Cerebellar nuclear complex (tissue), 1 donor: ENCODE measurements at places on chromosomes 12 and 14.
A peak's percentile ranks its signal among the peaks of the same experiment; 100 is the strongest.

DNA sequence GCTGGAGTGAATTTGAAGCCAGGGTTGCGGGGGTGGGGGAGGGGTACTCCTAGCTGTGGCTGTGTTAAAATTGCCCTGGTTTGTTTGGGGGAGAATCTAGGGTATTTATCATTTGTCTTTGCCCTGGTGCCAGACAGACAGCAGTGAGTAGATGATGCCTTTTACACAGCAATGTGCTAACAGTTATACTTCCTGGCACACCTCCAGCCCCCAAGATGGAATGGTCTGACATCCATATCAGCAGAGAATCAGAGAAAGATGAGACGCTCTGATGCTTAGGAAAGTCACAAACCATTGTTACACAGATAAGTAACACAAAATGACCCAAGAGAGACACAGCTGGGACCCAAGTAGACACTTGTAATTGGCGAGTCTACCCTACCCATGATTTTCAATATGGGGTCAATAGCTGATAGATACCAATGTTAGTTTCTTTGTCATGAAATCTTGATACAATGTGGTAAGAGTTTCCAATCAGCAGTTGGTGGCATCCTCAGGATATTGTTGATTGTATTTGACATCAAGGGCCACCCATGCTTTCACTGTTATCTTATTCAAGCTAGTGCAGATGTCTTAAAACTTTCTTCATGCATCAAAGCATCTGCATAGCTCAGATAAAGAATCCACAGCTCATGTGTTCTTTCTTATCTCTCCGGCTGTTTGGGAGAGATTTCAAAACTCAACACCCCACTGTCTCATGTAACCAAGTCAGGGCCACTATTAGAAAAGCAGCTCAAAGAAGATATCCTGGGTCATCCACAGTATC lies 2.6 kb upstream of the PRKAB1 start:
- no peak for DNase-seq

DNA sequence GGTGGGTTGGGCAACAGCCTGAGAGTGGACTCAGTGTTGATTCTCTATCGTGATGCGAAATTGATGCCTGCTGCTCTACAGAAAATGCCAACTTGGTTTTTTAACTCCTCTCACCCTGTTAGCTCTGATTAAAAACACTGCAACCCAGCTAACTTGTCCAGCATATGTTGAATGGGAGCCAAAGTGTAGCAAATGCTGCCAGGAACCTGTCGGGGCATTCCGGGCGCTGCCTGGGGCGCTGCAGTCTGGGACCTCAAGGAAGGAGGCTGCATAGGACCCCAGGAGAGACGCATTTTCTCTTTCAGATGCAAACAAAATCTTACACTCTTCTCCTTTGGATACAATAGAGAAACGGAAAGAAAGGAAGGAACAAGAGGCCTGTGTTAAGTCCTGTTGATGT lies 3.9 kb downstream of the B3GNT4 start:
- no peak for DNase-seq

DNA sequence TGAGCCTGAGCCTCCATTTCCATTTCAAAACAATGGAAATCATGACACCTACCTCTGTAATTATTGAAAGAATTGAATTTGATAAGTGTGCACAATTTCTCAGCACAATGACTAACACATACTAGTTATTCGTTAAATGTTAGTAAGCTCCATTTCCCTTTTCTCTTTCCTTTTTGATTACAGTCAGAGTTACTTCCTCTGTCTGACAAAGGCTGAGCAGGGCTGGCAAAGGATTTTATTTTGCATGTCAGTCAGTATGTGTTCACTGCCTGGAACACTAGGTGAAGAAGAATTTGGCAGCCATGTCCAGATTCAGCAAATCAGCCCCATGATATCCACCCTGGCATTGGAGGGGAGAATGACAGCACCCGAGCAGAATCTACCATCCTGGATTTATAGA lies 12.2 kb upstream of the RHOJ start:
- DNase-seq = no peak

GRCh38 chr12:23648546-23648945 lies 300.9 kb downstream of the SOX5 start:
- DNase-seq = no peak

DNA sequence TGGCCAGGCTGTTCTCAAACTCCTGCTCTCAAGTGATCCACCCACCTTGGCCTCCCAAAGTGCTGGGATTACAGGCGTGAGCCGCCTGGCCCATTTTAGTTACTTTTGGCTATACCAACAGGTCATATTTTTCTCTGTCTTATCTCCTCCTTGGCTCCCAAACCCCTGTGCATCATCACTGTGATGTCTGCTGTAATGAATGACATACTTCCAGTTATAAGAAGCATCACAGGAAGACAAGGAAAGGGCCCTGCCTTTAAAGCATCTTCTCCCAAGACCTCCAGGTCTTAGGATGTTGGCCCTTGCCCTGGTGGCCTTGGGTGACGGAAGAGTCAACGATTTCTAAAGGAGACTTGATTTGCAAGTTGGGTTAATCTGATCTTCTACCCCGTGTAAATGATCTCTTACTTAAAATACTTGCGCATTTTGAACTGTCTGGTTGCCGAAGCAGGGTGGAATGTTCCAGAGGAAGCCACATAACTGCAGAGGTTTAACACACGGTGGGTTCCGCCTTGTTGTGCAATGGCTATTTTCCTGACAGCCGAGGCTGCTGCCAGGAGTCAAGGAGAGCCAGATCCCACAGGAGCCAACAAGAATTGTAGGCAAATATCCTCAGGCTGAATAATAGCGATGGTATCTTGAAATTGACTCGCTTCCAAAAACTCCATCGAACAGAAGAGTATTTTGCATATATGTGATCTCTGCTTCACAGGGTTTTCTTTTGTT lies 55.7 kb upstream of the PLXNC1 start:
- DNase-seq = no peak

DNA sequence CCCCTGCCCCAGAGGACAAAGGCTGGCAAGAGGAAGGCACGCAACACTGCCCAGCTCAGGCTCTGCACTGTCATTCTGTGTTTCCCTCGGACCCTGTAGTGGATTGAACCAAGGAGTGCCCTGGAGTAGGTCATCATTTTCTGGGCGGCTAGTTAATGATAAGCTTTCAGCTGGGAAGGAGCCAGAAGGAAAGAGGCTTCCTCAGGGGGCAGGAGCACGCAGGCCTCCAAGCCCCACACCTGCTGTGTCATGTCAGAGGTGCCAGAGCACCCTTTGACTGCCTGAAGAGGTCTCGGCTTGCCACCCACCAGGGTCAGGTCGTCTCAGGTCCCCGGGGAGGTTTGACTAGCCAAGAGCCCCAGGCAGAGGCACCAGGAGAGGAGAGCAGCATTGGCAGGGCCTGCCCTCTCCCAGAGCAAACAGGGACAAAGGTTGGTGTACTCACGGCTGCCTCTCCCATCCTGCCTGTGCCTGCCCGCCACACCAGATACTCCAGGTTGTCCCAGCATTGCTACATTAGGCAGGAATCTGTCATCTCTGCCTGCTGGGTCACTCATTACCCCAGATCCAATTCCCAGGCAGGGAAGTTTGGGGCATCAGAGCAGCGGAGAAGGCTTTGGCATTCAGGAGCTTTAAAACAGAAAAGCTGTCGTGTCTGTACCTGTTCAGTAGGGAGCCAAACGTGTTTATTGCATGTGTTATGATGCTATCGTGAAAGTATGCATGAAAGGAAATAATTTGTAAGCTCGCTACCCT lies 33.5 kb upstream of the ATP2A2 start:
- DNase-seq = no peak

- no peak for DNase-seq
Observed at GRCh38 chr12:96107236-96107635, 71.8 kb upstream of the LTA4H start.

DNA sequence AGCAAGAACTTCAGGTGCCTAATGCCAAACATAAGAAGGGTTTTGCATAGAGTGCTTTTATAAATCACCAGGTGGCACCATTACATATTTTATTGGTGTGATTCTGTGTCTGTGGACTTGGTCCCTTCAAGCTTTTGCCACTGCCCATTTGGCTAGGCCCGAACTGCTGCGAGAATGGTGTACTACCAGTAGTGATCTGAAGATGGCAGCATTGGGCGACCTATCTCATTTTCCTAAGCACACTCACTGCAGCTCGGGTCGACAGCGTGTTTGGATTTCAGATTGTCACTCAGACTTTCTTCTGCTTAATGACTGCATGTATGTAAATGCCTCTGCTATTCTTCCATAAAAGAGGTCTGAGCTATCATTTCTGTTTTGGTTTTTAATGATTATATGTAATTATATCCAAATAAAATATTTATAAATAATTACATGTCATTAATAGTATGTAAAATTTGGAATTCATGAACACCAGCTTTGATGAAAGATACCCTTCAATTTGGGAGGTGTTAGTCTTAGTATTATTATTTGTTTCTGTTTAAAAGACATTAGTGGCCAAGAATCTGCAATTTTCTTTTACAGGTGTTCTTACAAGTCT lies 78.5 kb downstream of the TPH2 start:
- DNase-seq = peak; percentile 30

GRCh38 chr12:103774977-103775560 lies 66.0 kb downstream of the NT5DC3 start:
- no peak for DNase-seq

- DNase-seq = no peak
Observed at GRCh38 chr14:44341116-44341515, 166.0 kb downstream of the FSCB start.

GRCh38 chr14:22084393-22085281 lies 411.0 kb upstream of the OR4E1 start:
- no peak for DNase-seq

GRCh38 chr14:94904636-94905035 lies 134.7 kb upstream of the GSC start:
- DNase-seq = no peak

GRCh38 chr12:96670334-96670899 lies 181.0 kb downstream of the CFAP54 start:
- DNase-seq = no peak

DNA sequence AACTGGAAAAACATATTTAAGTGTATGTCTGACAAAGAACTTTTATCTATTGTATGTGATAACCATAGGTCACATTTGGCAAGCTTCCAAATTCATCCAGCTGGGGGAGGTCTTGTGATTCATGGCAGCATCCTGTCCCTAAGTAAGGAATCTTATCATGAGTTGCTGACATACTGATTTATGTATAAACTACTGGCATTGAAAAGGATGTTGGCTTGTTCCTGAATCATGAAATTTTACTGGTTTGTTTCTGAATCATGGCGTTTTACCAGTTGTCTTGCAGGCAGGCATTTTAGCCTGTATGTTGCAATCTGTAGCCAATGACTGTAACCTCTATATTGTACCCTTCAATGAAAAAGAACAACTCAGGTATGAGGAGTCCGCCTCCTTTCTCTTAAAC lies 244.8 kb downstream of the IPO8 start:
- no peak for DNase-seq

DNA sequence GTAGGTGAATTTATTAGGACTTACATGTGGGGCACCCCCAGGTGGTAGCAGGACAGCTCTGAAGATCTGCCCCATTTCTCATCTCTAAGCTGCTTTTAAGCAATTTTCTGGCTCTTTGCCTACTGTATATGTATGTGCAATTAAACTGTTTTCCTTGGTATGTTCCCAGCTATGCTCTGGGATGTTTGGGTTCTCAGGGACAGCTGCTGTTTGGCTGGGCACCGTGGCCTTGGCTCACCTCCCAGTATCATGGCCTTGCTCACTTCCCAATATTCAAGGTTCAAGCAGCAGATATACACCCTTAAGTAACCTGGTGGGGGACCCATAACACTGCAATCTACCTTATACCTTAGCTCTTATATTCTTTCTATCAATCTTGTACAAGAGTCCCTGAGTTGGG lies 53.7 kb upstream of the KITLG start:
- DNase-seq = no peak

- DNase-seq = no peak
Observed at GRCh38 chr14:61480704-61481285, 159.4 kb downstream of the PRKCH start.

DNA sequence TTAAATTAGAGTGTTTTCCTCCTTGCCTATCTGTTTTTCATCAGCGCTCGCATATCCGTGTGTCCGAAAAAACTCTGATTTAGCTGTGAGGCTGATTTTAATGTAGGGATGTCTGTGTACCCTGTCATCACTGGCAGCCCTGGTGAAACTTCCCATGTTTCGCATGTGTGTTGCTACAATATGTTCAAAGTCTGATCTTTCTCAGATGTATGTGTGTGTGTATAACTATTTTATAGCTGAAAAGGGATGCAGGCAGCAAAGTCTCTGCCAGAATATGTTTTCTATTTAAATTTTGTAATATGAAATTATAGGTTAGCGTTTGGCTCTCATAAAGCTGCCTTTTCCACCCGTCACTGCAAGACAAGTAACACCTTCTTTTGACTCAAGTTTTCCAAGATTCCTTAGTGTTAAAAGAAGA lies 154.8 kb downstream of the TMTC2 start:
- DNase-seq = no peak

- DNase-seq = no peak
Observed at GRCh38 chr14:63431466-63431865, 111.7 kb downstream of the PPP2R5E start.

GRCh38 chr14:21902561-21903181 lies 229.1 kb upstream of the OR4E1 start:
- no peak for DNase-seq

GRCh38 chr12:11553871-11554533 lies 95.5 kb upstream of the ETV6 start:
- DNase-seq = no peak

- DNase-seq = no peak
Observed at GRCh38 chr12:32567296-32567674, 111.8 kb upstream of the DNM1L start.

DNA sequence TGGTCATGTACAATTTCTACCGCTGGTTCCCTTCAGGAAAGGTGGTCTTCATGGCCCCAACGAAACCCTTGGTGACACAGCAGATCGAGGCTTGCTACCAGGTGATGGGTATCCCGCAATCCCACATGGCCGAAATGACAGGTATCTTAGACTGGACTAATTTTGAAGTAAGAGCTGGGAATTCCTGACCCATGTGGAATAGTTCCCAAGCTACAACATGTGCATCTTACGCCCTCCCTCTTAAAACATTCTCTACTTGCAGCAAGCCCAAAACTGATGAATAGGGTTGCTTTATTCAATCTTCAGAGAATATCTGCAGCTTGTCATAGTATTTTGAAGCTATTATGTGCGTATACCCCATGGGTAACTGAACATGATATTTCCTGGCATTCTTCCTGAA lies 669 bp downstream of the FANCM start:
- no peak for DNase-seq

DNA sequence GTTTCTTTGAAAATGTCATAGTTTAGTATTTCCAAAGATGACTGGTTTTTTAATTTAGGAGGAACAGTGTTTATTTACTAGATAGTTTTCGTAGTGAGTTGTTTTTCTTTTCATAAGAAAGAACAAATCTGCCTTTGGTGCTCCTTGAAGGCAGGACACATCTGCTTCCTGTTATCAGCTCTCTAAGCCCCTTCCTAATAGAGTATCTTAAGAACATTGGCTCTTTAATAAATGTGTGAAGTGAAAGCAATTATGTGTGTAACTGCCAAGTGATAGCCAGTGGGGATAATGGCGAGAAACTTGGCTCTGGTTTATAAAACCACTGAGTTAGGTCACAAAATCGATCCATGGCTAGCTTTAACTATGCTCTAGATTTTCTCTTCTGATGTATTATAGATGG lies 23.5 kb upstream of the PPFIBP1 start:
- DNase-seq = no peak

GRCh38 chr12:31742891-31743290 lies 14.1 kb upstream of the AMN1 start:
- DNase-seq = no peak

- DNase-seq = no peak
Observed at GRCh38 chr12:7797698-7798398, 8.6 kb downstream of the NANOG start.
